NCI-H510A treated with DMSO at 0.1 percent for 48 hours (cell line): ENCODE measurements at places on chromosomes 4 and X.

DNA sequence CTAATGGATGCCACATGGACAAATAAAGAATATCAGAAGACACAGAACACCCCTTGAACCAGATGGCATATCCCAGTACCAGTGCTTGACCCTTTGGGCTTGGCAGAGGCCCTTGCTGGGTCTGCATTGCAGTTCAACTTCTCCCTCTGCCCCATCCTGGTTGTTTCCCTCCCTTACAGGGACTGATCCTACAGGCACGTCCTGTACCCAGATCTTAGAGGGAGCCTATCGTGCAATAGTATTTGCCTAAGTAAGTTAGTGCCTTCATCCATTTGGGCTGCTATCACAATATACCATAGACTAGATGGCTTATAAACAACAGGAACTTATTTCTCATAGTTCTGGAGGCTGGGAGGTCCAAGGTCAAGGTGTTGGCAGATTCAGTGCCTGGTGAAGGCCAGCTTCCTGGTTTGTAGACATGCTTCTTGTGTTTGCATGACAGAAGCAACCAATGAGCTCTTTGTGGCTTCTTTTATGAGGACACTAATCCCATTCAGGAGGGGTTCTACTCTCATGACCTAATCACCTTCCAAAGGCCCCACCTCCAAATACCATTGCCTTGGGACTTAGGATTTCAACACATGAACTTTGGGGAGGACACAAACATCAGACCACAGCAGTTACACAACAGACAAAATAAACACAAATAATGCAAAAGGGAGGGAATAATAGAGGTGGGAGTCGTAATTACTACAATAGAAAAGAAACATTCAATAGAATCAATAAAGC is 146.5 kb upstream of the MSX1 start:
- DNase-seq = no peak

GRCh38 chr4:121062521-121062920 is 9.8 kb downstream of the NDNF start:
- no peak for DNase-seq

- DNase-seq = no peak
These were observed 70.2 kb downstream of the TBL1X start for GRCh38 chrX:9535101-9535500.

GRCh38 chr4:5691491-5692132 is 16.7 kb downstream of the EVC2 start:
- no peak for DNase-seq

DNA sequence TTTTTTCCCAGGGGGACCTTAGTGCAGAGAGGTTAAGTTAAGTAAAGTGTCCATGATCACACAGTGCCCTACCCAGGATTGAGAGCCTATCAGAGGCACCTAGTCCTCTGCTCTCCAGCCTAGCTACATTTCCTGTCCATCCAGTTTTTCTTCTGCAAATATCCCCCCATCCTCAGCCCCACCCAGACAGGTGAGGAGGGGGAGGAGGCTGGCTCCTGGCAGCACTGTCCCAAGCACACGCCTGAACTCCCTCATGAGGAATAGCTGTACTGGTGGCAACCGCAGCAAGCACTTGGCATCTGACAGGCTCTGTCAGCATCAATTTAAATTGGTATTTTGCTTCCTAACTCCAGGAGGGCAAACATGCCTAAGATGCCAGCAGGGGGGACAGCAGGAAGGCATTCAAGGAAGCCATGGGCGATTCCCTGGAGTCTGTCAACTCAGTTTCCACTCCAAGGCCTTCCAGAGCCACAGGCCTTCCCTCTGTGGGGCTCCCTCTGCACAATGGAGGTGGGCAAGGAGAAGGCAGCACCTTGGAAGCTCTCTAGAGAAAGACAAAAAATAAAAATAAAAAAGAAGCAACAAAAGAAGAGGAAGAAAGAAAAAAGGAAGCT is 6.4 kb upstream of the FRMPD3 start:
- DNase-seq = peak; percentile 83

- DNase-seq = no peak
These were observed 339.0 kb upstream of the BOD1L1 start for GRCh38 chr4:13966231-13967195.

GRCh38 chr4:167555338-167556022 is 321.2 kb upstream of the SPOCK3 start:
- DNase-seq = peak; percentile 15

GRCh38 chr4:23166919-23167318 is 474.2 kb downstream of the GBA3 start:
- DNase-seq = no peak

- DNase-seq = no peak
These were observed 141.0 kb downstream of the MTNR1A start for GRCh38 chr4:186414390-186414789.

- DNase-seq = no peak
These were observed 23.8 kb downstream of the VSIG4 start for GRCh38 chrX:66015900-66016689.

DNA sequence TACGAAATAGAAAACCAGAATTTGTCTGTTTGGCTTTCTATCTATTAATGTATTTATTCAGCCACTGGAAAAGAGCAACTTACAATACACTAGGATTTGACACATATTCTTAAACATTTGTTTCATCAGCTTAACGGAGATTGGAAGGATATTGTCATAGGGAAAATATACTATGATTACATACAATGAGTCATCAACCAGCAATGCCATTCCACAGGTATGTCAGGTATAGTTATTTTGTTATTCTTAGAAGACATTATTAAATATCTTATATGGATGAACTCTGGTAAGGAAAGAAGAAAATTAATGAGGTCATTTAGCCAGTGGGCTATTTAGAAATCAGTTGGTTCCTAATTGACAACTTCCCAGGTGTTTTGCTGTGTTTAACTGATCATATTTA is 926.6 kb downstream of the STIM2 start:
- DNase-seq = no peak

DNA sequence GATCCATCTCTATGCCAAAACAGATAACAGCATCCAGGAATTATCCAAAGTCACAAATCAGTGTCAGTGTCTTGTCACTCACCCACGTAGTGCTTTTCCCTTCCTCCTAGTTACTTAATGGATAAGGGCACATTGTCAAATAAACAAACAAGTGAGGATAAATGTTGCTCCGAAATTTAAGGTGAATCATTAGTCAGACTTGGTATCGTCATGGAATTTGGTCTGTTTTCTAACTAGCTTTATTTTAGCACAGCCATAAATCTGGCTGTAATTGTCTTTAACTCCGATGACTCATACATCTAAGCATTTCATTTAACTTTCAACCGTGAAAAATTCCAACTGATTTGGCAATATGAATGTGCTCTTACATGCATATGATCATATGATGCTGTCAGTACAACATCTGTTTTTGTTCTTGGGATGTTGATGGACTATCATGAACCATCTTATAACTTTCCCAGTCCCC is 83.3 kb downstream of the SNCA start:
- DNase-seq = no peak

GRCh38 chr4:138050601-138051000 is 191.5 kb downstream of the SLC7A11 start:
- no peak for DNase-seq

DNA sequence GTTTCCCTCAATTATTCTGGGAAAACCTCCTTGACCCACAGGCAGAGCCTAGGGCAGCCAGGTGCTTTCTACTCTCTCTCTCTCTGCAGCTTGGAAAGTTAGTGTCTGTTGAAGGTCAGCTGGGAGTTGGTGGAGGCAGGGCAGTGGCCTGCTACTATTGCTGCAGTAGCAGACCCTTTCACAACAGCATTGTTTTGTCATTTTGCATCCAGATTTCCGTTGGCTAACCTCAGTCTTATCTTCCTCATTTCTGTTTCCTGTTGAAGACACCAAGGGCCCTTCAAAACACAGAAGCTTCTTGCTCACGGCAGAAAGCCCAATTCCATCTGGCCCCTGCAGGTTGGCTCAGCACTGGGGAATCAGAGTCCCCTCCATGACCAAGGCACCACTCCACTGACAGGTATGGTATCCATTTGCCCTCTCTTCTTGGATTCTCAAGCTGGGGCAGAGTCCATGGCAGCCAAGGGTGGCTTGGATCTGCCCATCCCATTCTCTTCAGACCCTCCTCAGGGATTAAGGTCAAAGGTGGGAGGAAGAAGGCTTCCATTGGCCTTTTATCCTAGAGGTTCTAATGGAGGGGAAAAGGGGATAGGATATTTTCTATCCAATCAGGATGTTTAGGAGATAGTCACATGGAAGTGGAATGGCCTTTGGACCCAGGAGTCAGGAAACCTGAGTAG is 24.6 kb downstream of the VSIG4 start:
- no peak for DNase-seq

DNA sequence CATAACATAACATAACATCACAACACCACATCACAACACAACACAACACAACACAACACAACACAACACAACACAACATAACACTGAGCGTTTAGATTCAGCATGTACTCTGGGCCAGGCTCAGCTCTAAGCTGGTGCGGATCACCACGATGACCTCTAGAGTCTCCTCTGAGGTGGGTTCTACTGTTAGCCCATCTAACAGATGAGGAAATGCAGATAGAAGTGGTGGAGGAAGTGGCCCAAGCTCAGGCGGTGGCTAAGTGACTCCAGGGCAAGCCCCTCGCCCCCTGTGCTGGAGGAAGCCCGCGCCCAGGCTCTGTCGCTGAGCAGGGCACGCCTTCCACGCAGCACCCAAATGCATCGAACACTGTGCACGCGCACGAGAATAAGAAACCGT is 45.3 kb upstream of the CDKN2AIP start:
- DNase-seq = no peak

- DNase-seq = no peak
These were observed 32.2 kb downstream of the TRMT44 start for GRCh38 chr4:8472689-8473197.

DNA sequence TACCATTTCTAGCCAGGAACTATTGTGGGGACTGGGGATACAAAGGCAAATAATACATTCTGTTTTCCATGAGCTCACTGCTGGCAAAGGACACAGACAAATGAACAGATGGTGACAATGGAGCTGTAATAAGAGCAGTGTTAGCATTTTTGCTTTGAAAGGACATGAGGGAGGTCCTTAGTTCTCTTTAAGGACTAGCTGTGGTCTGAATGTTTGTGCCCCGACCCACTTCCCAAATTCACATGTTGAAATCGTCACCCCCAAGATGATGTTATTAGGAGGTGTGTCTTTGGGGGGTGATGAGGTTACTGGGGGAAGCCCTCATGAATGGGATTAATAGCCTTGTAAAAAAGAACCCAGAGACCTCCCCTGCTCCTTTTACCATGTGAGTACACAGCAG is 30.3 kb downstream of the CCNG2 start:
- DNase-seq = no peak

- DNase-seq = no peak
These were observed 93.4 kb upstream of the MCF2 start for GRCh38 chrX:139801397-139801813.

GRCh38 chrX:24575496-24575895 is 71.7 kb downstream of the PCYT1B start:
- DNase-seq = no peak

DNA sequence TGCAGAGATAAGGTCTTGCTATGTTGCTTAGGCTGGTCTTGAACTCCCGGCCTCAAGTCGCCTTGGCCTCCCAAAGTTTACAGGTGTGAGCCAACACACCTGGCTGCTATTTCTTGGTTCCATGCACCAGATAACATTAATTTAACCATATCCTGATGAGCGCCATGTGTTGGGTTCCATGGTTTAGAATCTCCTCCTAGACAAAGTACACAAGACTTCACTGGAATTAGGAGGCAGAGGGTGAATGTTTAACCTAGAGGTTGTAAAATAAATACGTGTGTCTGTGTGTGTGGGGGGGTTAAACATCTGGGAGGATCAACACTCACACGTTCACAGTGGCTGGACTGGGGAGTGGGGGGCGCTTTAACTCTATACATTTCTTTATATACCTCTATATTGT is 32.4 kb upstream of the SORCS2 start:
- no peak for DNase-seq

- DNase-seq = no peak
These were observed 73.2 kb downstream of the ENOX2 start for GRCh38 chrX:130829526-130830515.
